NCI-H446 treated with DMSO at 0.1 percent for 48 hours (cell line): ENCODE measurements at places on chromosomes 12 and 14.

DNA sequence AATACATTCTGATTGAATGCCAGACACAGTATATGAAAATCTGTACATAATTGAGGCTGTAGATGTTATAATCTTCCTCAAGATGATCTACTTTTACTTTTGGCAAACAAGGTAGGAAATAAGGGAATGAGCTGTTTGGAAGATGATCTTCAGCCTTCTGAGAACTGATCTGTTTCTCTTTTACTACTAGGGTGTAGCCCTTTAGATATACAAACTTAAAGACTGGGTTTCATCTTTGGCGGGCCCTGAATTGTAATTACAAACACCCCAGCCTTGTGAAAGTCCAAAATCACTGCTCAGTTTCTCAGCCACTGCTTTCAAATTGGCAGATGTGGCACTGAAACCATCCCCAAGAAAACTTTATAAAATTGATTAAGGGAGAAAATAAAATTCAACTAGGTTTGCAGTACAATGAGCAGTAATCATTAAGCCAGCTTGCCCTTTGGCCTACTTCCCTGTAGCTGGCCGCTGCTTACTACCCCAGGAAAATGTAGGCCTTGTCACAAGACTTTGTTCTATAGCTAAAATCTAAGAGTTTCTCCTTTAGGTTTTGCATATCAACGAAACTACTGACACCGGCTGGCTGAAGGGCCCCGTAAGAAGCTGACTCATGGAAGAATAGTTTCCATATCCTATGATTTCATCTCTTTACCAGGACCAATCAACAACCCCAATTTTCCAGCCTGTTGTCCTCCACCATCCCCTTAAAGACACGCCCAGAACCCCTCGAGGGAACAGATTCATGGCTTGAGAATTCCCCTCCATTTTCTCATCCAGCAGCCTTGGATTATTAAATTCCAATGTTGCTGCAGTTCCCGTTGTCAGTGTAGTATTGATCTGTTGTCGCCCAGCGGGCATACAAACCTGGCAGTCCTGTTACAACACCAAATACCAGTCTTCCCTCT is 210.8 kb downstream of the PCNX1 start:
- no peak for DNase-seq

GRCh38 chr14:34857689-34858449 is 17.3 kb downstream of the BAZ1A start:
- no peak for DNase-seq

DNA sequence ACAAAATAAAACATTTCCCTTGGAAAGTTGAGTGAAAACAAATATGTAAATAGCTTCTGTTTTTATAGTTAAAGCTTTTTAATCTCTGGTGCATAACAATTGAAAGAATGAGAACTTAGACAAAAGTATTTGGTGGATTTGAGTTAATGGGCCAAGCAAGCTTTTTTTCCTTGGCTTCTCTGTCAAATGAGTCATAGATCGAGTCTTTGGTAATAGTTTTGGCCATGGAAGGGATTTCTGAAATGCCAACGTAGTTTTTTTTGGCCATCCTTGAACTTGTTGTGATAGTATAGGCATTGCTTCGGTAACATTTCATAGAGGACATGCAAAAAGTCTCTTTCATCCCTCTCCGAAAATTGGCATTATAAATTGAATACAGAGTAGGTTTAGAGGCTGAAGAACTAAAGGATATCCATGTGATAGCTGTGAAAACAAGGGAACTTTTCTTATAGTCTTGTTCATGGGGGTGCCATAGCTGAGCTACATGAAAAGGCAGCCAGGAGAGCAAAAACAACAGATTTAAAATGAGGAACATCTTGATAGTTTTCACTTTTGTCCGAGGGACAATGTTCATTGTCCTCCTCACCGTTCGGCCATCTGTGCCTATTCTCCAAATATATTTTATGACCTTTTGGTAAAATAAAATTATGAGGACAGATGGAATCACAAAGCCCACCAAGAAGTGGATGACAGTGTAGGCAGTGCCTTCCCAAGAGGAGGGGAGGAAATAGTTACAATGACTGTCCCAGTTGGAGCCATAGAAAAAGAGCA is 34.7 kb downstream of the GPR19 start:
- DNase-seq = peak; percentile 17

DNA sequence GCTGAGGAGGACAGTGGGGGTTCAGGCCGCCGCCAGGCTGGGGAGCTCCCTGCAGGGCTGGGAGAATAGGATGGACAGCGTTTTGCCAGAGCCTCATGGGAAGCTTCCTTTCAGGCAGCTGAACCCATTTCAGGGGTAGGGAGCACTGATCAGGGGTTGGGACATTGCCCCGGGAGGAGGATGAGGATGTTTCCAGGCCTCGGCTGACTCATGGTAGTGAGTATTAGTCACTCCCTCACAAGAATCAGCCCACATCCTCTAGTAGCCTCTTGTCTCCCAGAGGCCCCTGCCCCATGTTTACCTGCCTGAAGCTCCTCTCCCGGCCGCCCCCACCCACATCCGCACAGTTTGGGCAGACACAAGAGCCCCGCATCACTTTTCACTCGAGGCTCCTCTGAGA is 89.8 kb downstream of the ZFP36L1 start:
- DNase-seq = no peak

DNA sequence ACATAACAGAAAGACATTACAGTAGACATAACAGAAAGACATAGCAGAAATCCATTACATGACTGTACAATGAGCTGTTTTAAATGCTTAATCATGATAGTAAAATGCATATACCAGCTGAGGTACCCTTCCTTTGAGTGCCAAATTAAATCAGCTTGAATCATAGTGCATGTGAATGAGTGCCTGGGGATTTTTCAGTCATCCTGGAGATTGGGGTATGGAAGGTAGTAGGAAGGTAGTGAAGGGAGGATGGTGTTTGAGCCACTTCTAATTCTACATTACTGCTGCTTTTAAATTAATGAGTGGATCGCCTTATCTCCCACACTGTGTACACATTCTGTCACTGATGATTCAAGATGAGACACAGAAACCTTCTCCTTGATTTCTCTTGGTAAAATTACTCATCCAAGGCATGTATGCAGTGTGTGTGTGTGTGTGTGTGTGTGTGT is 534.2 kb downstream of the LRFN5 start:
- no peak for DNase-seq

DNA sequence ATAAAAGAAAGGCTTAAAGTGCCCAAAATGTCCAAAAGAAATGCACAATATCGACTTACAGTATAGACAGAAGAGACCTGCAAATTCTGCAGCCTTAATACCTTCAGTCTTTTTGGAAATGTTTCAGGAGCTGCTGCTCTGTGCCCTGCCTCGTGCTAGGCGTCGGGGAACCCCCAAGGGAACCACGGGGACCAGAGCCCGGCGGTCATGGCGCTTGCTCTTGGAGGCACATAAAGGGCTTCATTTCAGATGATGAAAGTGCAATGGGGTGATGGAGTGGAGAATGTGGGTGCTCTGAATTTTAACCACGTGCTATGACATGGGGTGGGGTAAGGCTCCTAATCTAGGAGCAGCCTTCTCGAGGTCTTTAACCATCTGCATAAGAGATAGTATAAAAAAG is 14.8 kb upstream of the AACS start:
- no peak for DNase-seq

GRCh38 chr12:88409257-88409656 is 171.0 kb downstream of the KITLG start:
- DNase-seq = no peak

GRCh38 chr12:106282457-106283097 is 20.0 kb upstream of the TCP11L2 start:
- no peak for DNase-seq
